ENCODE measurements at places on chromosomes 7 and 10.

DNA sequence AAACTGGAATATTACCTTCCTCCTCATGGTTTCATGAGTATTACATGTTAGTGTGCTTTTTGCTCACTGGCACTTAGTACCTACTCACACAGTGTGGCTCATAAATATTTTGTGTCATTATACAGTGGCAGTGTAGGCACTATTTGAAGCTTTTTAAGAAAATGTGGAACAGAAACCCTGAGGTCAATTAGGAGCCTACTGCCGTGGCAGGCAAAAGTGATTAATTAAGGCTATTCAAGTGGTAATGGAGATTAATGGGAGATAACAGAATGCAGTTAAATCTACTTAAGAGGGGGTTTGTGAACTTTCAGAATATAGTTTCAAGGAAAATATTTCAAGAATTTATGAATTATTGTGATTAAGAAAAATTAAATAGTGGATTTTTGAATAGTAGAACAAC is 277.6 kb downstream of the HGF start:
- no peak for DNase-seq

- no peak for DNase-seq
Measured at GRCh38 chr7:101733713-101734475, 83.5 kb upstream of the CUX1 start.

DNA sequence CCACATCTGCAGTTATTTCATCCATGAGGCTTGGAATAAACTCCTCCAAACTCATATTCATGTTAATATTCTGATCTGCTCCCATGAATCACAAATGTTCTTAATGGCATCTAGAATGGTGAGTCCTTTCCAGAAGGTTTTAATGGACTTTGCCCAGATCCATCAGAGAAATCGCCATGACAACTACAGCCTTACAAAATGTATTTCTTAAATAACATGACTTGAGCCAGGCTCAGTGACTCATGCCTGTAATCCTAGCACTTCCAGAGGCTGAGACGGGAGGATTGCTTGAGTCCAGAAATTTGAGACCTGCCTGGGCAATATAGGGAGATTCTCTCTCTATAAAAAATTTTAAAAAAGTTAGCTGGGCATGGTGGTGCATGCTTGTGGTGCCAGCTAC is 102.1 kb upstream of the TMEM168 start:
- no peak for DNase-seq

- DNase-seq, result no peak
Measured at GRCh38 chr10:58241346-58241745, 26.3 kb downstream of the IPMK start.

DNA sequence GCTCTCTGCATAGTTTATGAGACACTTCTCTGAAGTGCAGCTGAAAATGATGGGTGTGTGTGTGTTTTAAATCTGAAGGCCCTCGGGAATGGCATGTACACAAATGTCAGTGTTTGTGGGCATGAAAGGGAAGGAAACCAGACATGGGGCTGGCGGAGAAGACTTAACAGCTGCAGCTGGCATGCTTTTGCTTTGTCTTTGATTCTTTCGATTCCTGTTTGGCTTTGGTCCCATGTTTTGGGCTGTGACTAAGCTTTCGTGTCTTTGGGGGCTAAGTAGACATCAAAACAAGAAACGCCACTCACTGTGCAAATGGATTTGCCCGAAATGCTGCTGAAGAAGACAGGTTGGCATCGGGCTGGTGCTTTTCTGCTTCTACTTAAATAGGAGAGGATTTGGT is 179.3 kb downstream of the PFKFB3 start:
- no peak for DNase-seq

DNA sequence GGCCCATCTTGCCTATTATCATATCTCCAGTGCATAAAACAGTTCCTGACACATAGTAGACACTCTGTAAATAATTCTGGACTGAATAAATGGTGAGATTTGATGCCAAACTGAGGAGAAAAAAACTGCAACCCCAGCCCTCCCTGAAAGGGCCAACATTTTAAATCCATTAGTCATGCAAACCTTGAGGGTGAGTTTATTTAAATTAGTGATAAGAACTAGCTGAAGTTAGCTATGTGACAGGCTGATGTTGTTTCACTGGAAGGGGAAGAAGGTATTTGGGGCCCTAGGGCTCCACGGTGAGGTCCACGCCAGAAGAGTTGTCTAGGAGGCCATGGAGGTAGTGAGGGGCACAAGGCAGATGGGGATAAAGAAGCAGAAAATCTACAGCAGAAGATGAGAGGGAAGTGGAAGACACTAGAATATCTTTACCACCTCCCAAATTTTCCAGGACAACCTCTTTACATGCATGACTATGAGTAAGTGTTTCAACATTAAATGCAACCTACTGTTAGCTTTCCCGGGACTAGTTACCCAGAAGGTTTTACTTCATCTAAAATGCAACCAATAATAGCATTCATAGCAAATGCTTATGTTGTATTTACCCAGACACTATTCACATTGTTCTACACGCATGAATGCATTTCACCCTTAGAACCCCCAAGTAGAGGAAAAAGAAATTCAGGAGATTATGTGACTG is 183.2 kb upstream of the LYZL1 start:
- DNase-seq, result no peak

- no peak for DNase-seq
Measured at GRCh38 chr10:129637010-129637409, 170.0 kb downstream of the MGMT start.

DNA sequence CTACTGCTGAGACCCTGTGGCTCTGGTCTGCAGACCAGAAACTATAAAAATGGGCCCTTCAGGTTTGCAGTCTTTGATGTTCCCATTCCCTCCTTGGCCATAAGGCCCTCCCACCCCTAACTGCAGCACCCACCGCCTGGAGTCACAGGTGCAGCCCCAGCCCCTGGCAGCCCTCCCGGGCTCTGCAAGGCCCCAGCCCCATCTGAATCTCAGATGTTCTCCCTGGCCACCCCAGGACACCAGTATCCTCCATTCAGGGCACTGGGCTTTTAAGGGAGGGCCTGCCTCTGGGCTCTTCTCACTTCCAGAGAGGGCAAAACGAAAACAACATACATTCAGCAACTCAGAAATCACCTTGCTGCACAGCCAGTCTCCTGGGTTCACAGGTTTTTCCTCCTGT is 107.7 kb upstream of the RET start:
- DNase-seq, result no peak

- DNase-seq, result no peak
Measured at GRCh38 chr10:103476046-103476768, 2.8 kb downstream of the CALHM3 start.

All from stimulated activated CD8-positive, alpha-beta memory T cell treated with anti-CD3 and anti-CD28 coated beads, Interleukin-15, amount 100 ng/mL, for 4 hours (primary cell).